Hair follicle dermal papilla cell (primary cell): ENCODE measurements at places on chromosomes 13 and 19. TPM values are rescaled to one million over a fixed set of nuclear protein-coding genes. Genes with fewer than 3 reads are reported as not detected.

The NKPD1 gene
- not detected in 2 replicates for total RNA-seq

The ZNF534 gene
- total RNA-seq, result not detected in 2 replicates

The ZNF529 gene
- total RNA-seq, result 12.4 and 13.8 TPM in 2 replicates

The AXL gene
- 361 and 371 TPM in 2 replicates for total RNA-seq

The DAND5 gene
- 0.65 and 0.85 TPM in 2 replicates for total RNA-seq

The KLK3 gene
- total RNA-seq, result not detected in 2 replicates

The FPR3 gene
- not detected in 2 replicates for total RNA-seq

The LHB gene
- total RNA-seq, result 0.49 and 0.61 TPM in 2 replicates

The SMIM24 gene
- total RNA-seq, result not detected in 2 replicates

The KANK3 gene
- total RNA-seq, result 0.16 and 0.61 TPM in 2 replicates

The LRRC8E gene
- 13.7 and 13.8 TPM in 2 replicates for total RNA-seq

The ADM5 gene
- total RNA-seq, result 0.36 and 1.1 TPM in 2 replicates

The PLK5 gene
- total RNA-seq, result under 0.01 and 0.12 TPM in 2 replicates

The FOSB gene
- 1.3 and 2.9 TPM in 2 replicates for total RNA-seq

The CCDC169 gene
- total RNA-seq, result 0.65 and 1.3 TPM in 2 replicates

The CYP2F1 gene
- total RNA-seq, result not detected in 2 replicates

The CPAMD8 gene
- total RNA-seq, result 0.97 and 1.1 TPM in 2 replicates

The SPIB gene
- not detected in 2 replicates for total RNA-seq

The GNG7 gene
- total RNA-seq, result 0.36 and 0.65 TPM in 2 replicates

The GATAD2A gene
- total RNA-seq, result 48.4 and 51.9 TPM in 2 replicates

The CPB2 gene
- total RNA-seq, result not detected in 2 replicates

The PNMA8A gene
- total RNA-seq, result 0.36 and 8.9 TPM in 2 replicates

The SBNO2 gene
- total RNA-seq, result 109 and 130 TPM in 2 replicates

The KLK4 gene
- total RNA-seq, result not detected in 2 replicates

The FAM83E gene
- total RNA-seq, result 0.24 and 1.3 TPM in 2 replicates

The ZNF581 gene
- 19.3 and 22.2 TPM in 2 replicates for total RNA-seq

The NXNL1 gene
- total RNA-seq, result not detected in 2 replicates

The CYP2A6 gene
- total RNA-seq, result not detected in 2 replicates

The ZNF665 gene
- total RNA-seq, result 5.2 and 7.5 TPM in 2 replicates

The OSCAR gene
- total RNA-seq, result 0.16 and 0.36 TPM in 2 replicates

The ACP7 gene
- total RNA-seq, result 0.36 and 1.1 TPM in 2 replicates

The COX7A1 gene
- total RNA-seq, result 13.3 and 14.1 TPM in 2 replicates

The ICAM4 gene
- 0.24 and 0.32 TPM in 2 replicates for total RNA-seq

The RELB gene
- 12.1 and 13.5 TPM in 2 replicates for total RNA-seq

The SIGLEC9 gene
- not detected in 2 replicates for total RNA-seq

The SPTBN4 gene
- 2.1 and 2.3 TPM in 2 replicates for total RNA-seq

The CABP5 gene
- not detected in 2 replicates for total RNA-seq

The ZBTB7A gene
- 53.7 and 60.8 TPM in 2 replicates for total RNA-seq

The PGLYRP2 gene
- not detected in 2 replicates for total RNA-seq

The RAB3A gene
- total RNA-seq, result 0.73 and 1.6 TPM in 2 replicates

The ADPRHL1 gene
- 1.1 and 2.3 TPM in 2 replicates for total RNA-seq

The SIN3B gene
- total RNA-seq, result 31.1 and 44.6 TPM in 2 replicates

The PSG1 gene
- total RNA-seq, result 3.6 and 17.2 TPM in 2 replicates

The ZNF546 gene
- total RNA-seq, result 3.0 and 4.7 TPM in 2 replicates

The ZNF583 gene
- 7.2 and 11.8 TPM in 2 replicates for total RNA-seq

The INAFM1 gene
- total RNA-seq, result 2.6 and 2.9 TPM in 2 replicates

The FUT2 gene
- under 0.01 TPM in 1 of 2 replicates, not detected in the other for total RNA-seq

The USHBP1 gene
- total RNA-seq, result not detected in 2 replicates

The FCER2 gene
- not detected in 2 replicates for total RNA-seq

The NCAN gene
- total RNA-seq, result under 0.01 TPM in 1 of 2 replicates, not detected in the other

The IRGQ gene
- total RNA-seq, result 19.9 and 24.2 TPM in 2 replicates

The VSTM1 gene
- total RNA-seq, result not detected in 2 replicates

The TEKTIP1 gene
- total RNA-seq, result not detected in 2 replicates

The RYR1 gene
- total RNA-seq, result under 0.01 TPM in 2 replicates

The APOC4 gene
- total RNA-seq, result not detected in 2 replicates

The PABPC3 gene
- total RNA-seq, result 0.12 and 0.16 TPM in 2 replicates
